Fibroblast of skin of scalp (primary cell): ENCODE measurements at places on chromosomes 1 and 21.

DNA sequence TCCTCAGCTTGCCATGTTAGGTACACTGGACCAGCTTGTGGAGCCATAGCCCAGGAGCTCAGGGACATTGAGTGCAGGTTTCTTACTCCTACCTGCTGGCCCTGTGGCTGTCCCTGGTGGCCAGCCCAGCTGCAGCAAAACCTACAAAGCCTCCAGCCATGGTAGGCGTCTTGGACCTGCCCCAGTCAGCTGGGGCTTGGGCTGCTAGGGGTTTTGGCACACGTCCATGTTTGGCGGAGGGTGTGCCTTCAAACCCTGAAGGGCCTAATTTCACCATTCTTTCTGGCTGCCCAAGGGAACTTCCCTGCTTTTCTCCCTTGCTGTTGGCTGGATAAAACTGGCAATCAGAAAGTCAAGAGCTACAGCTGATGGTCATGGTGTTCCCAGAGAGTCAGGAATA lies 25.4 kb downstream of the HMGCS2 start:
- DNase-seq = no peak

DNA sequence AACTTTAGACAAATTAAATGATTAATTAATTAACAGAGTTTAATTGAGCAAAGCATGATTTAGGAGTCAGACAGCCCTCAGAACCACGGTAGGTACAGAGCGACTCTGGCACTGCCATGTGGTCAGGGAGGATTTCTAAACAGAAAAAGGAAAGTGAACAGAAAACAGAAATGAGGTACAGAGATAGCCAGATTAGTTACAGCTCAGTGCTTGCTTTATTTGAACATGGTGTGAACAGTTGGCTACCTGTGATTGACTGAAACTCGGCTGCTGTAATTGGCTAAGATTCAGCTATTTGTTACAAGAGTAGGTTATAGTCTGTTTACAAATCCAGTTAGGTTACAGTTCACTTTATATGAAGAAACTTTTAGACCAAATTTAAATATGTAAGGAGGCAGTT lies 163.0 kb upstream of the TNR start:
- no peak for DNase-seq

DNA sequence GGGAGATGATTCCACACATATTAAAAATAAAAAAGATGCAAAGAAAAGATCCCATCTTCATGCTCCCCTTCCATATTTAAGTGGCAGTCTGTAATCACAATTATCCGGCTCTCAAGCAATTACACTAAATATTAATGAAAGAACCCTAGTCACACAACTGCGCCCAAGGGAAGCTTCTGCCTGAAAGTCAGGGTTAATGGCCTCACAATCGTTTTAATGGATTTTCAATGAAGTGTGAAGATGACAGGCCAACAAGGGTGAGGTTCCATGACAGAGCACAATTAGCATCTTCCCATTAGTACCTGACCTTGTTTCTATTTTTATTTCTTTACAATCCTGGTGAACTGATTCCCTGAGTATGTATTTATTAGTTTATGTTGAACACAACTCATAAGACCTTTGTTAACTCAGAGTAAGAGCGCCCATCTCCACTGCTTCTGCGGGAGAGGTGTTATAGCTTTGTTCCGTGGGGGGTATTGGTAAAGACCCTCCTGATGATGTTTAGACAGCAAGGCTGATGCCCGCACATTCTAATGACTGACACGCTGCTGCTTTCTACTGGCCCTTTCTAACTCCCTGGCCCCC lies 80.9 kb downstream of the IER5 start:
- DNase-seq = no peak

DNA sequence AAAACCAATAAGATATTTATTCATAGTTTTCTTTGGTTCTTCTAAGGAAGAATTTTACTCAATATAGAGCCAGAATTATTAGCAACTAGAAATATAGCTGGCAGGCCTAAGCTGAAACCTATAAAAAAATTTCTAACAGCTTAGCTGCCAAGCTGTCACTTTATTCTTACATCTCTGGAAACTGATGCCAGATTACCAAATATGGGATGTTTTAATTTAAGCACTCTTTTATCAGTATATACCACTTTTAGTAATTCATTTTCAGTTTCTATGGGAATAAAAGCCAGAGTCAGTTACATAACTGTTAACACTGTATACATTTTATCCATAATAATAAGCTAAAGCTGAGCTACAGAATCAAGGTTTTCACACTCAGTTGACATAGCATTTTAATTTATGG lies 68.7 kb upstream of the MPC2 start:
- DNase-seq = no peak

DNA sequence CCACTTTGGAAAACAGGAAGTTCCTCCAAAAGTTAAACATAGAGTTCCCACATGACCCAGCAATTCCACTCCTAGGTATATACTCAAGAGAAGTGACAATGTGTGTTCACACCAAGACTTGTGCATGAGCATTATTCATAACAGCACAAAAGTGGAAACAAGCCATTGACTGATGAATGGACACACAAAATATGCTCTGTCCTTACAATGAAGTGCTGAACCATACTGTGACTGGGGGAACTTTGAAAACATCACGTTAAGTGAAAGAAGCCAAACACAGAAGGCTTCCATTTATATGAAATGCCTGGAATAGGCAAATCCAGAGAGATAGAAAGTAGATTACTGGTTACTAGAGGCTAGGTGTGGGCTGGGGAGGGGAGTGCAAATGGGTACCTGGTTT lies 150.3 kb downstream of the ZSCAN20 start:
- DNase-seq = no peak

DNA sequence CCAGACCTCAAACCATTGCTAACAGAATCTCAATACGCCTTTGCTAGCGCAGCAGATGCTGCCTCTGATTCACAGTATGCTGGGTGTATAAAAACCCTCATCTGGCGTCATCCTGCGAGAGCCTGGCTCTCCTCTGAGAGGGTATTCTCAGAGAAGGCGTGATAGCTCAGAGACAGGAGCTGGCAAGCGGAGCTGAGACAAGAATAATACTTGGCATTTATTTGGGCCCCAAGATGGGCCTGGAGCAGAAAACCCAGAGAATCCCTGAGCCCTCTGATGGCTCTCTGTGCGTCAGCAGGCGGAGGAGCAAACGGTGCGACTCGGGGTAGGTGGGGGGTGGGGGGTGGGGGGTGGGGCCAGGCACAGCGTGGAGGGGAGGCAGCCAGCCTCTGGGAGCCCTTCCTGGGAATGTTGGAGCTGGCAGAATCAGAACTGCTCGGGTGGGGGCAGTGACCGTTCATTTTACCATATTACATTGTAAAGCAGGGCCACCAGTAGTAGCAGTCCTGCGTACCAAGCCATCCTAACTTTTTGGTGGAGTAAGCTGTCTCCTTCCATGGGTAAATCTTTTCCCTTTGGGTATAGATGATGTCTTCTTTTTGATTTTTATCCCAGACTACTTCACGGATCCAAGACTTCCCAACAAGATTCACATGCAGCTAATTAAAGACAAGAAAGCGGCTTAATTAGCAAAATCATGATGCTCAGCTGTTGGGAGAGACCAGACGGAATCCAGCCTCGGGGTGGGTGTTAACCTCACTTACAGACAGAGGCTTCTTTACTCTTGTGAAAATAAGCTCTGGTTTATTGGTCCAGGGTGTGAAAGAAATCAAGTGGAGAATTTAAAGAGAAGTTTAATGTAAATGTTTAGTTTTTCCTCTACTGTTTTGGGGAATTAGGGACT lies 7.1 kb downstream of the RIIAD1 start:
- peak; percentile 68 for DNase-seq

- DNase-seq = no peak
Measured at GRCh38 chr1:208332036-208332773, 88.0 kb upstream of the PLXNA2 start.

DNA sequence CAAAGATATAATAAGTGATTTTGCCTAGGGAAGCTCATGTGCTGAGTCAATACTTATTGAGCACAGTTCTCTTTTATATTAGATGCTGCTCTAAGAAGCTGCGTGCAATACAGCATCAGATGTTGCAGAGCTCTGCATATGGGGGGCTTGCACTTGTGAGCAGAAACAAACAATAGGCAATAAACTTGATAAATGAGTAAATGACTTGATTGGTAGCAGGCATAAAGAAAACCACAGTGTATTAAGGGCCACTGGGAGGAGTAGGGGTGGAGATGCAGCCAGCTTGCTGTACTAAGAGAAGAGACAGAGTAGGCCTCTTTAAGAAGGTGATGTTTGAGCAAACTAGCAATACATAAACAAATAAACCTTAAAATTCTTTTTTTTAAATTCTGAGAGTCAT lies 598.5 kb upstream of the ADAMTS5 start:
- DNase-seq = no peak

DNA sequence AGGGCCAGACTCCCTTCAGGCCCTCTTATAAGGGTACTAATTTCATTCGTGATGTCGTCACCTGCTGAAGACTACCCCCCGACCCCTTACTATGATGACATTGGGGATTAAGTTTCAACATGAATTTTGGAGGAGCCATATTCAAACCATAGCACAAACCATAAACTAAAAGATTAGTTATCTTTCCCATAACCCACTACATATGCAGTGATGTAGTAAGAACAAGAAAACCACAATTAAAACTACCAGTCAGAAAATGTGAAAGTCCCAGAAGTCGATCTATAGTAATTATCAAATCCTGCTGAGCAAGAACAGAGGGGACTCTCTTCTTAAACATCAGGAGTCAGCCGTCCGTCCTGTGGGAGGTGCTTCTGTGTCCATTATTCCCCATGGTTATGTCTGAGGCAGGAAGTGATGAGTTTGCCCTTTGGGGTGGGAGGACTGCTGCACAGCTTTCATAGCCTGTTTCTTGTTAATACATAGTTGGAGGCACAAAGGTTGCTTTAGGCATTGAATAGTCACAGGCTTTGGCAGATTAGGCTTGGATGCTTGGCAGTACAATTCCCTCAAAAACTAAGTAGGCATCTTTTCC lies 35.9 kb upstream of the PTGFRN start:
- DNase-seq = peak; percentile 28

GRCh38 chr1:189374816-189375215 lies 1102.8 kb downstream of the BRINP3 start:
- no peak for DNase-seq

- DNase-seq = no peak
Measured at GRCh38 chr21:14545906-14546480, at the start of gene SAMSN1. Gene SAMSN1 (minus strand): TSS chr21:14546315. CDS start chr21:14546261, 54 bp downstream.

DNA sequence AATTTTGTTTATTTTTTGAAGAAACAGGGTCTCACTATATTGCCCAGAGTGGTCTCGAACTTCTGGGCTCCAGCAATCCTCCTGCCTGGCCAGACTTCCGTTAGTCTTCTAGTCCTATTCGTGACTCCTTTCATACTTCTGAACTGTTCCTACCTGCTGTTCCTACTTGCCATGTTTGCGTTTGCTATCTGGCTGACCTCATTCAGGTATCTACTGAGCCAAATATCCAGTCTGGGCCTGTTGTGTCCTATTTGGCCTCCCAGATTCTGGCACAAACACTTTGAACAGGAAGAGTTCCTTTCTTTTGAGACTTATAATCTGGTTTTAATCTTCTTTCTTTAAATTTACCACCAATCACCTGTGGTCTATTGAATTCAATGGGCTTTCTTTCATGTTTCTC lies 6.9 kb upstream of the NR1I3 start:
- no peak for DNase-seq

GRCh38 chr1:203090421-203091198 lies 4.8 kb upstream of the MYOG start:
- no peak for DNase-seq

- peak; percentile 82 for DNase-seq
Measured at GRCh38 chr1:209406595-209406994, 176.9 kb upstream of the CAMK1G start.

DNA sequence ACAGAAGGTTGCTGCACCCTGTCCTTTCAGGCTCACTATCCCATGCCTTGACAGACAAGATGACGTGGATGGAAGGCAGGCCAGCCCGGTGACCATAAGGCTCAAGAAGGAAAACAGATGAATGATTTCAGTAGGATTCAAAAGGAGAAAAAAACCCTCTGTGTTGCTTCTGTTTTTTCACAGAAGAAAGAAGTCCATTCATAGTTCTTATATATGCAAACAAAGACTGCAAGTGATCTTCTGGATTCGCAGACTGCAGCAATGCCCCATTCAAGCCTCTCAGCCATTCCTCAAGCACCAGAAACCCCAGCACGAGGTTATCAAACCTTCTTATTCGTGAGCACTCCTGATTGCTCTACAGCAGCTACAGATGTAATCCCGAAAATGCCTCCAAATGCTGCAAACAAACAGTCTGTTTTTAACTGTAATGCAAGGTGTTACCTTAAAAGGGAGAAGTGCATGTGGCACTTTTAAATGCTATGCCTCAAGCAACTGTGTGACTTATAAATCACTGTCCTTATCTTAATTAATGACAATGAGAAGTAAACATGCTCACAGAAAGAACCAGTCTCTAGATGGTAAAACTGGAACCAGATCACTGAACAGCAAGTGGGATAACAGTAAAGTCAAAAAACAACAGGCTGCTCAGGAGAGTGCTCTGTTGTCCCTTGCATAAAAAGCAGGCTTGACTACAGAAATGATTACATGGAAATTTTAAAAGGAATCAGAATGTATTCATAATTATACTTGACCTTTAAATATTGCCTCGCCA lies 173.9 kb downstream of the HHIPL2 start:
- DNase-seq = no peak

DNA sequence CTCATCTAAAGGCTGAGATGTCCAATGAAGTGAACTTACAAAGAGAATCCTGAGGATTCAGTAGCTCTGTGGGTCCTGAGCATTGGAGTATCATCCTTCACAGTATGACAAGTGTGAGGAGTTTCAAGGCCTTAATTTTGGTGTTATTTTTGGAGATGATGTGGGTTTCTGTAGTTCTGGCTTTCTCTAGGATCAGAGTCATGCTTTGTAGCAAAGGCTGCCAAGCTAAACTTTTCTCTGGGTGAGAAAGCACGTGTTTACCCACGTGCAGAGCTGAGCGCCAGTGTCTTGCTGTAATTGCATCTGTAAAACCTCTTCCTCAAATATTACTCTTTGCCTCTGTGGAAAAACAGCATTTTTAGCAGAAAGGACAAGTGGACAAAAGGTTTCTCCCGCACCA lies 387.8 kb upstream of the LYPLAL1 start:
- DNase-seq = peak; percentile 79

- DNase-seq = no peak
Measured at GRCh38 chr1:145949219-145949618, 8.6 kb downstream of the LIX1L start.

DNA sequence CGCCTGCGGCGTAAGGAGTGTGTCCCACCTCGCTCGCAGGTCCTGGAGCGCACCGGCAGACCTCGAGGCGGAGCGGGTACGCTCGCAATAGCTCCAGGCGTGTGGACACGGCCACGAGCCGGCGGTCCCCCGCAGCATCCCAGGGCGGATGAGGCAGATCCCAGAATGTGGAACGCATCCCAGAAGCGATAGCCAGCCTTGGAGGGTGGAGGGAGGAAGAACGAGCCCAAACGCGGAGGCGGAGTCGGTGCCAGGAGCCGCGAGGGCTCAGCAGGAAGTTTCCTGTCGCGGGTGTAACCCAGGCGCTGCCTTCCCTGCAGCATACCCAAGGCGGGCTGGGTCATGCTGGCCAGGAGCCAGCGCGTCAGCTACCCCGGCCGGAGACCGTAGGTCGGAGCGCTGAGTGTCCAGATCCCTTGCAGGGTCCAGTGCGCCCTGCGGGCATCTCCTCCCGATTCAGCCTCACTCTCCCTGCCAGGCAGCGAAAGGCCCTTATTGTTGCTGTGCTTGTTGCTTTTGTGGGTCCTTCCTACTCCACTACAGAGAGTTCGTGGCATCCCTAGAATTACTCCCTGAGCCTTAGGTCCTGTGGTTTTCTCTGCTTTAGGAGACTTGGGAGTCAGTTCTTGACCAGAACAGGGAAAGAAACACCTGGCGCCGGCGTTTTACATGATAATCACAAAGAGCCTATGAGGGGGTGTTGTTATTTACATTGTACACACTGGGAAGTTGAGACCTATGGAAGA lies 27.7 kb downstream of the STYXL2 start:
- peak; percentile 11 for DNase-seq
